ENCODE measurements at places on chromosomes 3 and 15.

DNA sequence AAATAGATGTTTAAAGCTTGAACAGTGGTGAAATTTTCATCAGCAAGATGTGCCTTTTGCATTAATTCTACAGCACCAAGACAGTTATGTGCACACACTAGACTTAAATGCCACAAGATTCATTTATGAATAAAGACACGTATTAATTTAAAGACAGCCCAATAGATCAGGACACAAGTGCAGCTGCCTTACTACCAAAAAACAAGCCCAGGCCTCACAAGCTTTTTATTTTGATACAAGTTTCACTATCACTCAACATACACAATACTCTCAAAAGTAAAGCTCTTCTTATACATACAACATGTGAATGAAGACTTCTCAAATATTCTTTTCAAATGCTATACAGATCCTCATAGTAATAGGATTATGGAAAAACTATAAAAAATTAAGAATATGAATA lies 2.4 kb downstream of the ACAP2 start:
- DNase-seq: no peak

GRCh38 chr3:194814878-194815357 lies 129.2 kb downstream of the FAM43A start:
- DNase-seq: no peak

DNA sequence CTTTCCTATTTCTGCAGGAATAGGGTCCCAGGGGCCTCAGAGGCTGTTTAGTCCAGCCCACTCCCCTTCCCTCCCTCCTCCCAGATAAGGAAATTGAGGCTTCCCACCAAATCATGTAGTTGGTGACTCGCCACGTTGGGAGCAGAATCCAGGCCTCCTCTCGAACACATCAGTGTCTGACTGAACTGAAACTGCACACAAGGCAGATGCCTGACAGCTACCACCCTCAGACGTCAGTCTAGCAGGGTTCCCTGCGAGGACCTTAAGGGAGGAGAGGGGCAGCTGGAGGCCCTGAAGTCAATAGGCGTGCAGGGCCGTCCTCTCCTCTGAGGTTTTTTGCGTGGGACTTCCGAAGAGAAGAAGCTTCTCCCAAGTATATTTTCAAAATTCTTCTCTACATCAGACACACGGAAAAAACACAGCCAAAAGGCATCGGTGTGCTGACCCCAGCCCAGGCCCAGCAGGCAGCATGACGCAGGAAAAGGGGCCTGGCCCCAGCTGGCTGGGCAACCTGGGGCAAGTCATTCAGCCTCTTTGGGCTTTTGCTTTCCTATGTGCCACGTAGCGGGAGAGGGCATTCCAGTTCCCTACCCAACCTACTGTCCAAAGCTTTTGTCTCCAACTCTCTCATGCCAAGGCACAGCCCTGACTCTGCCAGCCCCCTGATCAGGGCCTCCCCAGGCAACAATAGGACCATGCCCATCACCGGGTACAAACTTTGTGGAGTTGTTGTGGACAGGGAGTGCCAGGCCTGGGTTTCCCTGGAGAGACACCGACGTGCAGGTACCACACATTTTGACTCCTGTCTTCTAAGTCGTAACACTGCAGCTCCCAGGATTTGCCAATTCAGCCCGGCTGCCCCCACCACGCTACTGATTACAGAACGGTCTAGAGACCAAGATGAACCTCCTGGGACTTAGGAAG lies 283.1 kb downstream of the XXYLT1 start:
- no peak for DNase-seq

GRCh38 chr3:170491901-170492300 lies 73.2 kb downstream of the CLDN11 start:
- DNase-seq: no peak

DNA sequence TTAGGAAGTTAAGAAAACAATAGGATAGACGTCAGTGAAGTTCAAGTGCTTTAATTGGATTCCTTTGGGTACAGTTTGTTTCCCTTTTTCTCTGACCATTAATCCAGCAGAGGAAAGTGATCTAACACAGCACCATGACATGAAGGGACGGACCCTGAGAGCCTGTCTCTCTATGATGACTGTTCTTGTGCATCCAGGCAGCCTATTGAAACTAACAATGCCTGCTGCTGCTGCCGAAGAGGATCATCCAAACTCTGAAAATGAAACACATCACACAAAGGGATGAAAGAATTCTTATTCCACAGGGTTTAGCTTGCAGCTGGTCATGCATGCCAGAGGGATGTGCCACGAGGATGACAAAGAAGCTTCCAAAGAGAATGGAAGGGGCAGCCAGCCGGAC lies 75.5 kb downstream of the ZBTB20 start:
- no peak for DNase-seq

DNA sequence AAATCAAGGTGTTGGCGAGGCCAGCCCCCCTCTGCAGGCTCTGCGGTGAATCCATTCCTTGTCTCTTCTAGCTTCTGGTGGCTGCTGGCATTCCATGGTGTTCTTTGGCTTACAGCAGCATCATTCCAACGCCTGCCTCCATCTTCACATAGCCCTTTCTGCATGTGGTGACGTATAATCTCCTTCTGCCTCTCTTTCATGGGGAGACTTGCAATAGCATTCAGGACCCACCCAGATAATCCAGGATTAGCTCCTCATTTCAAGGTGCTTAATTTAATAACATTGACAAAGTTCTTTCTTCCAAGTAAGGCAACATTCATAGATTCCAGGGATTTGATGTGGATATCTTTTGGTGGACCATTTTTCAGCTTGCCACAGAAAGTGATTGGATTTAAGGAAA lies 35.8 kb downstream of the ISG20 start:
- no peak for DNase-seq

DNA sequence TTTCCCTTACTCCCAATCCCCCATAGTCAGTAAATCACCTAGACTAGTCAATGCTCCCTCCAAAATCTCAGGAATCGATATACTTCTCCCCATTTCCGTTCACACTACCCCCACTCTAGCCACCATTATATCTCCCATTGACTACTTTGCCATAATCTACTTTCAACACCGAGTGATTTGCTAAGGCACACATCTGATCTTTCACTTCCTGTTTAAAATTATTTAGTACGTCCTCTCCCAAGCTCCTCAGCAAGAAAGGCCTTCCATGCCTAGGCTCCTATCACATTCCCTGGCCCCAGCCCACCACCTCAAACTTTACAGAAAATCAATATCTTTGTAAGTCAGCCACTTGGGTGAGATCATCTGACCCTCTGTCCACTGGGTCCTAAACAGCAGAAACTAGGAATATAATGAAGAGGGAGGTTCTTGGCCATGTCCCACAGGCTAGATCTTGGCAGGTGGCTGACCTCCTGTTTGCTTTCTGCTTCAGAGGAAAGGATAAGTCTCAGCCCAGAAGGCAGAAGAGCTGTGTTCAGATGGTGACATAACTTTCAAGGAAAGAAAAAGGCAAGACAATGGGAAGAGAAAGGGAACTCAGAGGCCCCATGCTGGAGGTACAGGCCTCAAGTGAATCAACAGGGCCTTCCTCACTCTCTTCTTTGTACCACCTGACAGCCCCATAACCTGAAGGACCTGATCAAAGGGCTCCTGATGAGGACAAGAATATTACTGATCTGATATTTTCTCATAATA lies 103.0 kb downstream of the RPL22L1 start:
- DNase-seq: no peak

DNA sequence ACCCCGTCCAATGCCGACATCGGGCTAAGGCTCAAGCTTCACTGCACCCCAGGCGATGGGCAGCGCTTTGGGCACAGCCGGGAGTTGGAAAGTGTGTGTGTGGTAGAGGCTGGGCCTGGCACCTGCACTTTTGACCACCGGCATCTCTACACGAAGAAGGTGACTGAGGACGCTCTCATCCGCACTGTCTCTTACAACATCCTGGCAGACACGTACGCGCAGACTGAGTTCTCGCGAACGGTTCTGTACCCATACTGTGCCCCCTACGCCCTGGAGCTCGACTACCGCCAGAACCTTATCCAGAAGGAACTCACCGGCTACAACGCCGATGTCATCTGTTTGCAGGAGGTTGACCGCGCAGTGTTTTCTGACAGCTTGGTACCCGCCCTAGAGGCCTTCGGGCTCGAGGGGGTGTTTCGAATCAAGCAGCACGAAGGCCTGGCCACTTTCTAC lies 1.0 kb downstream of the PDE12 start:
- DNase-seq: no peak

GRCh38 chr3:28476194-28476593 lies 127.6 kb upstream of the AZI2 start:
- DNase-seq: no peak

DNA sequence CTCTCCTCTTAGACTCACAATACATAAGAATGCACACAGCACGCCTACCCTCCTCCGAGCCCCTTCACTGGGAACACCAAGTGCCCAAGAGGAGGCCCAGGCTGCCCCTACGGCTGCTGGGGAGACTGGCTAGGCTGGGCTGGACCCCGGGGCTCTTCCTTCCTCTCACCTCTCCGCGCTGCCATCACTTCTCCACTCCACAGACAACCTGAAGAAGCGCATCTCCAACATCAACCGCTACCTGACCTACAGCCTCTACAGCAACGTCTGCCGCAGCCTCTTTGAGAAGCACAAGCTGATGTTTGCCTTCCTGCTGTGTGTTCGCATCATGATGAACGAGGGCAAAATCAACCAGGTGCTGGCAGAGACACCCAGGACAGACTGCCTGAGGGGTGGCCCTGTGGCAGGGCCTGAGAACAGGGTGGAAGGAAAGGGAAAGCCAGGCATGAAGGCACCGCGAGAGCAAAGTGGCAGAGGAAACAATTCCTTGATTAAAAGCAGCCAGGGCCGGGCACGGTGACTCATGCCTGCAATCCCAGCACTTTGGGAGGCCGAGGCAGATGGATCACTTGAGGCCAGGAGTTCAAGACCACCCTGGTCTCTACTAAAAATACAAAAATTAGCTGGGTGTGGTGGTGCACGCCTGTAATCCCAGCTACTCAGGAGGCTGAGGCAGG lies 51.6 kb downstream of the SEMA3G start:
- DNase-seq: no peak

DNA sequence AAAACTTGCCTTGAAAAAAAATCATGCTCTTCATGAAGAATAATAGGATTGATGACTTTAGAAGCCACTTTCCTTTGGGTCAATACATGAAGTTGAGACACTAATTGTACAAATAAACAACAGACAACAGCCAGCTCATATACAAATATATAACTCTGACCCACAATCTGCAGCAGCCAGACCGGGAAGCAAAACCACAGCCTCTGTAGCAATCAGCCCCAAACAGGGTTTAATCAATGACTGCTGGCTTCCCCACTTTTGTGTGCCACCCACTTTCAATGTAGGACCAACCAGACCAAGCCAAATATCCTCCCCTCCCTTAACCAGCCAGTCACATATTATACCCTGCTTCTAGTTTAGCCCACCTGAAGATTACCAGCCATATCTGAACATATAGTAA lies 39.0 kb downstream of the IFT57 start:
- DNase-seq: no peak

- DNase-seq: peak; percentile 98
These were observed at the start of gene KATNBL1 for GRCh38 chr15:34209421-34210282. Gene KATNBL1 (minus strand): TSS chr15:34210096. CDS start chr15:34163676, 46,420 bp downstream.

- no peak for DNase-seq
These were observed 86.9 kb upstream of the TCF12 start for GRCh38 chr15:56831467-56832005.

DNA sequence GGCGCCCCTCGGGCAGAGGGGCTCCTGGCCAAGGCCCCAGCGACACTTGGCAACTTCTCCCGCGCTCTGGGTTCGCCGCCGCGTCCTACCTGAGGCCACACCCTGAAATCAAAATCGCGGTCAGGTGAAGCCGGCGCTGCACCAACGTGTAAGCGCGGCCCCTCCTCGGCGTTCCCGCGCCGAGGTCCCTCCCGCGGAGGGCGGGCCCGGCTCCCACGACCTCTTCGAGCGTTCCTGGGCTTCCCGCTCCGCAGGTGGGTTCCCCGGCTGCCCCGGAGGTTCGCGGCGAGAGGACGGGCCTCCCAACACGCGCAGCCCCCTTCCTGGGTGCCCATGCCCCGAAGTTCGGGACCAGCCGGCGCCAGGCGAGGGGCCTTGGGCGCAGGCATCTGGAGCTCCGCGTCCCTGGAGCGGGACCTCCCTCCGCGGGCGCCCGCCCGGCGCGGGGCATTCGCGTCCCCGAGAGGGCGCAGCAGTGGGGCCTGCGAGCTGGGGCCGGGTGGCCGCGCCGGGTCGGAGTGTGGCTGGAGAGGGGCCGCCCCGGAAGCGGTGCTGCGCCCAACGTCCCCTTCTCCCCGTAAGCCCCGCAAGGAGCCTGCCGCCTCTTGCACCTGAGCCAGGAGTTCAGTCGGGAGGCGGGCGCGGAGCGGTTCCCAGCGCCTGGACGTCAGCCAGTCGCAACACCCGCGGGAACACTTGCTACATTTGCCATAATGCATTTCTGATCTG lies 13.7 kb downstream of the PAK6 start:
- no peak for DNase-seq

- DNase-seq: no peak
These were observed 31.6 kb upstream of the RAP2B start for GRCh38 chr3:153130312-153130977.

DNA sequence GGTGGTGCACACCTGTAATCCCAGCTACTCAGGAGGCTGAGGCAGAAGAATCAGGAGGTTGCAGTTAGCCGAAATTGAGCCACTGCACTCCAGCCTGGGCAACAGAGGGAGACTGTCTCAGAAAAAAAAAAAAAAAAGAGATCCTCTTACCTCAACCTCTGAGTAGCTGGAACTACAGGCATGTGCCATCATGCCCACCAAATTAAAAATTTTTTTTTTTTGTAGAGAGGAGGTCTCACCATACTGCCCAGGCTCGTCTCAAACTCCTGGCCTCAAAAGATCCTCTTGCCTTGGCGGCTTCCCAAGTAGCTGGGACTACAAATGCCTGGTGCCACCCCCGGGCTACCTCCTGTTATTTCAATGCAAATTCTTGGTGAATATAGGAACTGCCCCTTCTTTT lies 1.5 kb downstream of the UMPS start:
- DNase-seq: no peak

- DNase-seq: peak; percentile 22
These were observed 51.0 kb downstream of the ANP32A start for GRCh38 chr15:68769702-68770101.

- DNase-seq: no peak
These were observed 40.0 kb downstream of the ATG7 start for GRCh38 chr3:11312166-11312565.

DNA sequence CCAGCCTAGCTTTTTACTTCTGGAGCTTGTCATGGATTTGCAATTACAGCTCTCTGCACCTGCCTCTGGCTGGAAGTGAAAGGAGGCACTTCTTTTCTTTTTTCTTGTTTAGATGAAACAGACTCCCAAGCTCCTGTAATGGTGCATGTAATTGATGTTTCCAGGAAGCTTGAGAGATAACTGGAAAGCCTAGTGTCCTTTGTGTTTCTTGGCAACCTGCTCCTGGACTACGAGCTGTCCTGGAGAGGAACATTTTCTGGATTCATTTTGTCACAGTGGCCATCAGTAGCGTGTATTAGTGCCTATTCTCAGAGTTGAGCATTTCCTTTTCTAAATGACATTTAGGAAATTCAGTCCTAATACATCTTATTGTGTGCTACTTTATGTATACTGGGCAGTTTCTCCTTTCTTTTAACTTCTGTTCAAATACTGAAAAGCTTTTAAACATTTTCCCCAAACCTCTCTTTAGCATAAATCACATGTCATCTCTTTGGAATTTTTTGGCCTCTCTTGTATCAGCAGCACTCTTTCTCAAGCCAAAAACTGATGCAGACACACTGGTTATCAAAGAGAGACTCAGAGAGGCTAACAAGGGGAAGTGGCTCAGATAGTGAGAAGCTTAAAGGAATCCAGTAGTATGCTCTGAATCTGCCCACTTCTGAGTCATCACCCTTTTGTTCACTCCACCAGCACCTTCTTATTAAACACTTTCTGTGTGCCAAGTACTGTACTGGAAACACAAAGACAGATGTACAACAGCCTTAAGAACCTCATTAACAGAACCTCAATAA lies 62.6 kb upstream of the SLC2A2 start:
- no peak for DNase-seq
